ENCODE measurements at places on chromosomes 11 and 22.

DNA sequence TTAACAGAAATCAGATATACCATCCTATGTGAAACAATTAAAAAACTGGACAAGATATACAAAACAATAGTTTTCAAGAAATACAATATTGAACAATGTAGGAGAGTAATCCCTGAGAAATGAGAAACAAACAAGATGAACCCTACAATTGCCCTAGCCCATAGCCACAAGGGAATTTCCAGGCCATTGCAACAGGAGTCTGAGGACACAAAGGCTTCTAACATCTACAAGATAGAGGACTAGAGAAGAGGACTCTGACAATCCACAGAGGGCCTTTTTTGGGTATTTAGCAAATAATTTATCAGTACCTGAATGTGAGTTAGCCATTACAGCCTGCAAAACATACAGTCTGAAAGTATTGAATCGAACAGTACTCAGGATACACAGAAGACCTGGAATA lies 251.7 kb downstream of the GRM5 start:
- no peak overlapping the region for H3K4me3 ChIP-seq
- H3K27ac ChIP-seq, result no peak overlapping the region
- DNase-seq, result no peak
- H3K4me1 ChIP-seq, result no peaks in the 10 kb centered on the region

- peaks cover 19% of the 10 kb centered on the region for H3K4me1 ChIP-seq
- no peaks in the 10 kb centered on the region for H3K36me3 ChIP-seq
- no peak for DNase-seq
- no peaks in the 10 kb centered on the region for H3K27me3 ChIP-seq
- peak overlapping the region; percentile 95 for H3K27ac ChIP-seq
These were observed 18.5 kb downstream of the SLC35F2 start for GRCh38 chr11:107840129-107840484.

- no peak for DNase-seq
- H3K36me3 ChIP-seq, result peaks cover 46% of the 10 kb centered on the region
- H3K27me3 ChIP-seq, result no peaks in the 10 kb centered on the region
These were observed 8.6 kb downstream of the RPUSD4 start for GRCh38 chr11:126202646-126203359.

- no peak for DNase-seq
- H3K27ac ChIP-seq, result no peak overlapping the region
- H3K4me3 ChIP-seq, result no peak overlapping the region
- H3K36me3 ChIP-seq, result no peaks in the 10 kb centered on the region
These were observed 12.1 kb upstream of the RAC2 start for GRCh38 chr22:37256075-37256726.

DNA sequence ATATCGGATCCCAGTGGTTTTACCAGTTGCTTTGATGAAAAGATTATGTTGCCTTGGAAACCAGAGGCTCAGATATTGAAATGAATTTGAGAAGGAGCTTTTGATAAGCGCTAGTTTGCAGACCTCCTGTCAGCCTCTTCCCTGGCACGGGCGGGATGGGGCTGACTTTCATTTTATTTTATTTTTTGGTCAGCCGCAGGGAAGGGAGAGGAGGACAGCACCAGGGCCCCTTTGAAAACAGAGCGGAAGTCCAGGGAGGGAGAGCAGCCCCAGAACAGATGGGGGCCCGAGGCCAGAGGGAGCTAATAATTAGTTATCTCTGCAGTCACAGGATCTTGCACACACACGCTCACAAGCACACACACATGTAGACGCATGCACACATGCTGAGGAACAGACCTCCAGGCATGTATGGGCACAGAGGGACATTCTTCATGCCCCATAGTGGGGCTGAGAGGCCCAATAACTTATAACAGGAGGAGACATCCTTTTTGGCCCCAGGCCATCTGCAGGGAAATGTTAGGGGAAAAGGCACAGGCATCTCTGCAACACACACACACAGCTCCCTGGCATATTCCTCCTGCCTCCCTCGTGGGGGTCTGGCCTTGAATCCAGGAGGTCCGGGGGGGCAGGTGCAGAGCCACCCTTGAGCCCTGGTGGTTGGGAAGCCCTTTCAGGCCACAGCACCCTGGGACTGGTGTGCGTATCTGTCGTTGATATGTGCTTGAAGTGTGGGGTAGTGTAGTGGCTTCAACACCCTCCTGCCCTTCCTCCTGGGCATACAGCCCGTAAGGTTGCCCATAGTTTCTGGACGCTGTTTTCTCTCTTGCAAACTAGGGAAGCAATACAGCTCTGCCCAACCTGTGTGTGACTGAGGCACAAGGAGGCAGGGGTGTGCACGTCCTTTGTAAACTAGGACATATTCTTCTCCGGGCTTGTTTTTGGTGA lies 117.3 kb downstream of the CEP164 start:
- H3K4me1 ChIP-seq, result no peaks in the 10 kb centered on the region
- no peak overlapping the region for H3K4me3 ChIP-seq
- peaks cover 39% of the 10 kb centered on the region for H3K27me3 ChIP-seq
- no peak overlapping the region for H3K27ac ChIP-seq
- H3K36me3 ChIP-seq, result no peaks in the 10 kb centered on the region
- DNase-seq, result no peak

DNA sequence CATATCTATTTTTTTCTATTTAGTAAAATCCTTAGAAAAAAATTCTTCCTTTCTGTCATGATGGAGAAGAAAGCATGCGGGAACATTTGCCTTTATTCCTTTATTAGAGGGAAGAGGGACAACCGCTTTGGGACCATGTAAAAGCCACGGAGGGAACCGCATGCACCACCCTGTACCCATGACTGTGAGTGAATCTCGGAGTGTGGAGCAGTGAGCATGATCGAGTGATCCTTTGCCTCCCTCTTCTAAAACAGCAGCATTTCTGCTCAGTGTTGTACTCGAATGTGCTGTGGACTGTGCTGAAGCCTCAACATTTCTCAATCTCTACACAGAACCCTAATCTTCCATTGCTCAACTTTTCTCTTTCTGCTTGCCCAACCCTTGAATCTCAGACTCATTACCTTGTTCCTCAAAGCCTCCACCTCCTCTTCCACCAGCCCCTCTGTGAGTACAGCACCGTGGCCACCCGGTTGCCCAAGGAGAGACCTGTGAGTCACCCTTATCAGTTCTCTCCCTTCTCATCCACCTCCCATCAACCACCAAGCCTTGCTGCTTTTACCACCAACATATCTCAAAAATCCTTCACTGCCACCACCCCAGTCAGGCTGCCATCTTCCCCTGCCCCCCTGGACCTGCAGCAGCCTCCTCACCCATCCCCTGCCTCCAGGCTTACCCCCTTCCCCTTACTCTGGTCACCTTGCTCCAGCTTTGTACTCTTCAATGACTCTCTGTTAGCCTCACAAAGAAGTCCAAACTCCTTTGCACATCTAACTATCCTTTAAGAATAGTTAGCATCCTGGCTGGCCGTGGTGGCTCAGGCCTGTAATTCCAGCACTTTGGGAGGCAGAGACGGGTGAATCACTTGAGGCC lies 103.1 kb downstream of the NAT10 start:
- no peak overlapping the region for H3K27ac ChIP-seq
- no peaks in the 10 kb centered on the region for H3K27me3 ChIP-seq
- DNase-seq, result no peak
- peaks cover 10% of the 10 kb centered on the region for H3K4me1 ChIP-seq
- no peaks in the 10 kb centered on the region for H3K36me3 ChIP-seq

DNA sequence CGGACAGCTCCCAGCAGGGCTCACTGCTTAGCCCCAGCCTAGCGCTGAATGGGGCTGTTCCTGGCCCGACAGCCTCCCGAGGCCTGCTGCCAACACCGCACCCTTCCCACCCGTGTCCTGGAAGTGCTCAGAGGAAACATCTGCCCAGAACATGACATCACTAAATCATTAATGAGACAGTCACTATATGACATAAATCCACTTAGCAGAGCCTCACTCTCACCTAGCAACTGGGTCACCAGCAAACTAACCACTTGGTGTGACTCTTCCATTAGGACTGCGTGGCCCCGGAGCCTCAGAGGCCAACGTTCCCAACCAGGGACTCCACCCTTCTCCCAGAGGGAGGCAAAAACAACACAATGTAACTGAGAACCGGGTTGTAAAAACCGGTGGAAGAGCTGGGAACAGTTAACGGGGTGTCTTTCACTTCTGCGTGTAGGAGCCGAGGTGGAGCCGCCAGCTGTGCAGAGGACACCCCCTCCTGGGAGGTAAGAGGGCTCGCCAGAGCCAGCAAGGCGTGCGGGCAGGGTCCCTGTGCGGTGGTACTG lies 21.4 kb upstream of the PACSIN2 start:
- H3K27ac ChIP-seq, result peak overlapping the region; percentile 88
- DNase-seq, result no peak
- peaks cover 25% of the 10 kb centered on the region for H3K4me1 ChIP-seq
- peak overlapping the region; percentile 22 for H3K4me3 ChIP-seq
- H3K36me3 ChIP-seq, result no peaks in the 10 kb centered on the region
- no peaks in the 10 kb centered on the region for H3K27me3 ChIP-seq

- no peak overlapping the region for H3K4me3 ChIP-seq
- H3K4me1 ChIP-seq, result peaks cover 34% of the 10 kb centered on the region
- no peak for DNase-seq
These were observed 321.1 kb downstream of the MN1 start for GRCh38 chr22:27480487-27480886.

DNA sequence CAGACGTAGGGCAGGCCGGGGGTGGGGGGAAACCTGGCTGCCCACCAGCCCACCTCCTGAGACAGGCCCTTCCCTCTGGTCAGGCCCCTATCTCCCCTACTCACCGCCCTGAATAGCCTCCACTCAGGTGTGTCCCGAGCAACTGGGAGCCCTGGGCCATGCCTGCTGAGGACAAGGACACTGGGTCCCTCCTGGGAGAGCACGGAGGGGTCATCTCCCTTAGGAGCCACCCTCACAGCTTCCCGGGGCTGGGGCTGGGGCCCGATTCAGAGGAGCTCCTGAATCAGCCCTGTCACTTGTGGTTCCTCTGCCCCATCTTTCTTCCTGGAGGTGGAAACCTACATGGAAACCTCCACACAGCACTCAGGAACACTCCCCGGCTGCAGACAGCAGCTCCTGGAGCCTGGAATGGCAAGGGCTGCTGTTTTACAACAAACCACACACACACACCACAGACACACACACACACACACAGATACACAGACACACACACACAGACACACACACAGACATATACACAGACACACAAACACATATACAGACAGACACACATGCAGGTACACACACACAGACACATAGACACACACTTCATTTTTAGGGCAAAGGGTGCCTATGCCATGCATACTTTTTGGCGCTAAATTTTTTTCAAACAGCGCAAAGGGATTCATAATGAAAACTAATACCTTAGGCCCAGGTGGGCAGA lies 9.6 kb upstream of the EMID1 start:
- no peaks in the 10 kb centered on the region for H3K36me3 ChIP-seq
- H3K4me1 ChIP-seq, result no peaks in the 10 kb centered on the region
- peaks cover 14% of the 10 kb centered on the region for H3K27me3 ChIP-seq

- H3K36me3 ChIP-seq, result no peaks in the 10 kb centered on the region
- peak overlapping the region; percentile 53 for H3K4me3 ChIP-seq
- H3K4me1 ChIP-seq, result peaks cover 36% of the 10 kb centered on the region
- H3K27me3 ChIP-seq, result peaks cover 37% of the 10 kb centered on the region
- DNase-seq, result no peak
These were observed 66.9 kb downstream of the NFAM1 start for GRCh38 chr22:42365111-42365865.

- no peaks in the 10 kb centered on the region for H3K36me3 ChIP-seq
- DNase-seq, result no peak
- no peak overlapping the region for H3K27ac ChIP-seq
- H3K4me1 ChIP-seq, result no peaks in the 10 kb centered on the region
- no peak overlapping the region for H3K4me3 ChIP-seq
- H3K27me3 ChIP-seq, result no peaks in the 10 kb centered on the region
These were observed 183.9 kb downstream of the CTTN start for GRCh38 chr11:70581991-70582885.

- peak; percentile 36 for DNase-seq
- no peak overlapping the region for H3K4me3 ChIP-seq
- no peak overlapping the region for H3K27ac ChIP-seq
- no peaks in the 10 kb centered on the region for H3K27me3 ChIP-seq
These were observed 30.2 kb downstream of the C11orf91 start for GRCh38 chr11:33670250-33671011.

All from osteocyte (in vitro differentiated cells).